ENCODE measurements at places on chromosomes 16 and 17.
A peak's percentile ranks its signal among the peaks of the same experiment; 100 is the strongest.

GRCh38 chr16:54843424-54843750 is 87.3 kb upstream of the IRX5 start:
- DNase-seq = no peak

GRCh38 chr16:14448879-14449278 is 181.2 kb downstream of the PARN start:
- DNase-seq = no peak

- DNase-seq = no peak
These were observed 36.9 kb downstream of the SLC47A1 start for GRCh38 chr17:19570544-19571062.

DNA sequence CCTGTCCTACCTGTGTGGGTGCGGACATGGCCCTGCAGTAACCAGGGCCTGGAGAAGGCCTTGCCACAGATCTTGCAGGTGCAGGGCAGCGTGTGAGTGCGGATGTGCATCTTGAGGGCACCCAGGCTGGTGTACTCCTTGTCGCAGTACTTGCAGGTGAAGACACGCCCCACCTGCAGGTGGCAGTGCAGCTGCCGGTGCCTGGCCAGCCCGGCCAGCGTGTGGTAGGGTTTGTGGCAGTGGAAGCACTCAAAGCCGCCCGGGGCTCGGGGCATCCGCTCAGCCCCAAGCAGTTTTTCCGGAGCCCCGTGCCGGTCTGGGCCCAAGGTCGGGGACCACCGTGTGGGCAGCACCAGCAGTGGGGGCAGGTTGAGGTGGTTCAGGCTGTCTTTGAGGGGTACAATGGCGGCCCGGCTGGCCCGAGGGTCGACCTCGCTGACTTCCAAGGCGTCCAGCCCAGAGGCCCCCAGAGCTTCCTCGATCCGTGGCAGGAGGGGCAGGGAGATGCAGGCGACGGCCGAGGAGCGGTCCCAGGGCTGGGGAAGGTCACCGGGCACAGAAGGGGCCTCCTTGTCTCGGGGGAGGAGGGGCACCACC is 5.1 kb downstream of the SNAI3 start:
- DNase-seq = peak; percentile 49

DNA sequence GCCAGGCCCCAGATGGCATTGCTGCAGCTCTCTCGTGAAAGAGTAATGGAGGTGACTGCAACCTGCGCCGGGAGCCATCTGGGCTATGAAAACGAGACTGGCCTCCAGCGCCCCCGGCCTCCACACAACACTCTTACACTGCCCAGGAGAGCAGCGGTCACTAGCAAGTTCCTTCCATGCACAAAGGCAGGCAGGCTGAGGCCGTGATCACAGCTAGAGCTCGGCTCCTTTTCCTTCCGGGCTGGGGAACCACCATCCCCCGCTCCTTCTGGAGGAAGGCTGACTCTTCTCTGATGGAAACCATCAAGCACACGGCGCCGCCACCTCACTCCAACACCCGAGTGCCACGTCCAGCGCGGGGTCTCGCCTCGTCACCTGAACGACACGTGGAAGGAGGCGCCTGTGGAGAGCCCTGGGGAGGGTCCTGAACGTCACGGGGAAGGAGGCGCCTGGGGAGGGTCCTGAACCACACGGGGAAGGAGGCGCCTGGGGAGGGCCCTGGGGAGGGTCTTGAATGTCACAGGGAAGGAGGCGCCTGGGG is 61.9 kb downstream of the KLHDC4 start:
- no peak for DNase-seq

GRCh38 chr17:65984299-65984698 is 207.6 kb downstream of the CEP112 start:
- no peak for DNase-seq

DNA sequence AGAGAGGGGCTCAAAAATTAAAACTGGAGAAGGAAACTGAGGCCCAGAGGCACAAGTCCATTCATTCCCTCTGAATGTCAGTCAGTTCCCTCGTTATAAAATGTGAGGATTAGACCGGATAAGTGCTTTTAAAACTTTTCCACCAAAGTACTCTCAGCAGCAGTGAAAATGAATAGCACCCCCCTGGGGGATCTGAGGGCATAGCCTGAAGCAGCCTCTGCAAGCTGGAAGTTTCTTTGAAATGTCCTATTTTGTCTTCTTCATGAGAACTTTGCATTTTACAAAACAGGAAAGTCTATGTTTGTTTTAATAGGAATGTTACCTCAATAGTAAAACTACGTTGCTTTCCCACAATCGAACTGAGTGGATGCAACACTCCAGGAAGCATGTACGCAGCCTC is 273.0 kb downstream of the CEP112 start:
- no peak for DNase-seq

DNA sequence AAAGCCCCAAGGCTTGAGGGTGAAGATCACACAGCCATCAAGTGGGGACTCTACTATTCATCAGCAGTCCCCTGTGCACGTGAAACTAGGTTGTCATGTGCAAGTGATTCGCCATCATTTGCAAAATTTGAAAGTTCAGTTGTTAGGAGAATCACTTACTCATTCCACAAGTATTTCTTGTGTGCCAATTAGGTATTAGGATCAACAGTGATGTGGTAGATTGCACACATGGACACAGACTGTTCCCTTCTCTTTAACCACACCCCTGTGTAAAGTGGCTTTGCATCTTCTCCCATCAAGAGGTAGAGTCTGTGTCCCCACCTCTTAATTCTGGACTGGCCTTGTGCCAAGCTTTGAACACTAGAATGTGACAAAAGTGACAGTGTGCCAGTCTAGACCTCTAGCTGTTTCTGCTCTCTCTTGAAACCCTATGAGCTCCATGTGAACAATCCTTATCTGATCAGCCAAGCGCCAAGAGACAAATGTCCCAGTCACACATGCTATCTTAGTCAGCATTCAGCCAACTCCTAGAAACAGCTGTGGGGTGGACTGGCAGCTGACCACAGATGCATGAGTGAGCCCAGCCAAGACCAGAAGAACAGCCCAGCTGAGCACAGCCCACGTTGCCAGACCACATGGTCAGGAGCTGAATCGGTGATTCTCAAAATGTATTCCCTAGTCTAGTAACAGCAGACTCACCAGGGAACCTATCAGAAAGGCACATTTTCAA is 31.5 kb upstream of the SHISA9 start:
- no peak for DNase-seq

DNA sequence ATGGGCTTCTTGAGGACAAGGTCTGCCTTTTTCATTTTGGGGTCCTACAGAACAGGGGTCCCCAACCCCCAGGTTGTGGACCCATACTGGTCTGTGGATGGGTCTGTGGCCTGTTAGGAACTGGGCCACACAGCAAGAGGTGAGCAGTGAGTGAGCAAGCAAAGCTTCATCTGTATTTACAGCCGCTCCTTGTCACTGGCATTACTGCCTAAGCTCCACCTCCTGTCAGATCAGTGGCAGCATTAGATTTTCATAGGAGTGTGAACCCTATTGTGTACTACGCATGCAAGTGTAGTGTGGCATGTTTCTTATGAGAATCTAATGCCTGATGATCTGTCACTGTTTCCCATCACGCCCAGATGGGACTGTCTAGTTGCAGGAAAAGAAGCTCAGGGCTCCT is 33.9 kb downstream of the ERN1 start:
- no peak for DNase-seq
